Esophagus muscularis mucosa (tissue), 4 donors: ENCODE measurements at places on chromosomes 1 and 21. TPM values are rescaled to one million over a fixed set of nuclear protein-coding genes. Genes with fewer than 3 reads are reported as not detected.

The RORC gene
- 0.17 TPM for total RNA-seq

The CD5L gene
- total RNA-seq: not detected

The CFH gene
- total RNA-seq: 36.1 TPM

The CYP4B1 gene
- total RNA-seq: 150 TPM

The PGLYRP4 gene
- total RNA-seq: not detected

The ADCY10 gene
- total RNA-seq: 0.26 TPM

The SMYD2 gene
- total RNA-seq: 17.5 TPM

The DIP2A gene
- 33.4 TPM for total RNA-seq

The PBX1 gene
- total RNA-seq: 95.8 TPM

The CFAP74 gene
- total RNA-seq: not detected

The RIPK4 gene
- 0.99 TPM for total RNA-seq

The NUCKS1 gene
- total RNA-seq: 111 TPM

The OR14K1 gene
- total RNA-seq: not detected

The NTNG1 gene
- 3.3 TPM for total RNA-seq

The FCRLB gene
- total RNA-seq: 0.65 TPM

The ABCG1 gene
- total RNA-seq: 25.9 TPM

The PLPPR4 gene
- 1.4 TPM for total RNA-seq

The FHAD1 gene
- 0.26 TPM for total RNA-seq

The AKNAD1 gene
- total RNA-seq: 1.3 TPM

The UMODL1 gene
- total RNA-seq: not detected

The GNG5 gene
- 79.1 TPM for total RNA-seq

The UBQLN4 gene
- 17.4 TPM for total RNA-seq

The SLX9 gene
- 20.8 TPM for total RNA-seq

The AMY1C gene
- total RNA-seq: not detected

The SPATA45 gene
- not detected for total RNA-seq

The HPCAL4 gene
- not detected for total RNA-seq

The FCRL6 gene
- not detected for total RNA-seq

The EPHB2 gene
- 2.1 TPM for total RNA-seq
